ENCODE measurements at places on chromosomes 11 and 22.

- DNase-seq, result no peak
Measured at GRCh38 chr11:3021125-3021524, 29.0 kb upstream of the NAP1L4 start.

- peak; percentile 45 for DNase-seq
Measured at GRCh38 chr11:13955971-13956421, 6.5 kb upstream of the SPON1 start.

- no peak for DNase-seq
Measured at GRCh38 chr11:107271425-107271824, 186.2 kb downstream of the CWF19L2 start.

GRCh38 chr22:29380032-29380781, 8.2 kb downstream of the AP1B1 start:
- DNase-seq, result no peak

DNA sequence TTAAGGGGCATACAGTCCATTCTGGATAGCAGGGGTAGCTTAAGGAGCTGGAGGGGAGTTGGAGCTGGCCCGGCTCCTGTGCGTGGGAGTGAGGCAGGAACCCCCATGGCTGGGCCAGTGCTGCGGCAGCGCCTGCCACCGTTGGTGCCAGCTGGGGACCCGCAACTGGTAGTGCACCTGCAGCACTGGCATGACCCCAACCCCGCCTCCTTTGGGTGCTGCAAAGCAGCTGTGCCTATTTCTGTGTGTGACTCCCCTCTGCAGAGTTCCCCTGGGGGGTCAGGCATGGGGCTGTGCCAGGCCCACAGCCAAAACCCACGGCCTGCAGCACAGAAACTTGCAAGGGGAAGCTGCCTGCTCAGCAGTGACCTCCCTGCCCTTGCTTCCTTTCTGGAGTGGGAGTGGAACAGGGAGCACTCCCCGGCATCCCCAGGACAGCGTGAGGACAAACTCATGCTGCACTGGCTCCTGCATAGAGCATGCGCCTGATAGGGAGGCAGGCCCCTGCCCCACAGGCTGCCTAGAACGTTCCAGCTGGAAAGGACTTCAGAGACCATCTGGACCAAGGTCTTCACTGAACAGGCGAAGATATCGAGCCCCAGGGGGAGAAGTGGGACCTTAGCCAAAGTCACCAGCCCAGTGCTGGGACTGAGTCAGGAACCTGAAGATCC, 26.2 kb upstream of the RAB1B start:
- no peak for DNase-seq
